Naive thymus-derived CD4-positive, alpha-beta T cell (primary cell): ENCODE measurements at places on chromosomes 7 and 10.

DNA sequence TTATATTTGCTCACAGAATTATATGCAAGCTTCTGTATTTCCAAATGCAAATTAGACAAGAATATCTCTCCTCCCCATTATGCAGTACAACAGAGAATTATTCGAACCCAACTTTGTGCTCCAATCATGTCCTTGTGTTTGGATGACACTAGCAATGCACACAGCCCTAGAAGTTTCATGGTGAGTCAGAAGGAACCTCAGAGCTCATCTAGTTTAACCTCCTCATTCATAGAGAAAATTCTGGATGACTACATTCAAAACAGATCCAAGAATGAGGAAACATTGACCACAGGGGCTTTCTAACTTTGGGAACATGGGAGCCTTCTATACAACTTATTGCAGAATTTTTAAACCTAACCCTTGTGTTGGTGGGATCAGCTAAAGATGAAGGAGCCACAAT, 12.8 kb upstream of the ARID5B start:
- DNase-seq, result no peak

DNA sequence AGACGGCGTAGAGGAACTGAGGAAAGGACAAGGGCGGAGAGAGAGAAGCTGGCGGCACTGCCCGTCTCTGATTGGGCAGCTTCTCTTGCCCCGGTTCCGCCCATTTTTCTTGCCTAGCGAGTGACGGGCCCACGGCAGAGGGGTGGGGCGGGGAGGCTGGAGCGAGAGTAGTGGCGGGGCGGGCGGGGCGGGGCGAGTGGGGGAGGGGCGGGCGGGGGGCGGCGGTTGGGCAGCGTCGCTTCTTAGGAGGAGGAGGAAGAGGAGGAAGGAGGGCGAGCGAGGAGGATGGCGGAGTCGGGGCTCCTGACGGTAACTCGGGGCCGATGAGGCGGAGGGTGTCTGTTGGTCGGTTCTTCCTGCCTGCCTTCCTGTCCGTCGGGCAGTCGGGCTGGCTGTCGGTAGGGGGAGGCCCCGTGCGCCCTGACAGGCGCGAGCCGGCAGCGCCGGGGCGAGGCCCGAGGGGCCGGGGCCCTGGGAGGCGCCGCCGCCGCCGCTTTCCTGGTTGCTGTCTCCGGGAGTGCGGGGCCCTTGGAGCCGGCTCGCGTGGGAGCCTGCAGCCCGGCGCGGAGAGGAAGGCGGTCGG, at the start of gene SHOC2:
SHOC2 (plus strand) TSS at position 256 of the 583 bp plus-strand sequence. CDS start 44,755 bp downstream, outside the sequence.
- no peak for DNase-seq

DNA sequence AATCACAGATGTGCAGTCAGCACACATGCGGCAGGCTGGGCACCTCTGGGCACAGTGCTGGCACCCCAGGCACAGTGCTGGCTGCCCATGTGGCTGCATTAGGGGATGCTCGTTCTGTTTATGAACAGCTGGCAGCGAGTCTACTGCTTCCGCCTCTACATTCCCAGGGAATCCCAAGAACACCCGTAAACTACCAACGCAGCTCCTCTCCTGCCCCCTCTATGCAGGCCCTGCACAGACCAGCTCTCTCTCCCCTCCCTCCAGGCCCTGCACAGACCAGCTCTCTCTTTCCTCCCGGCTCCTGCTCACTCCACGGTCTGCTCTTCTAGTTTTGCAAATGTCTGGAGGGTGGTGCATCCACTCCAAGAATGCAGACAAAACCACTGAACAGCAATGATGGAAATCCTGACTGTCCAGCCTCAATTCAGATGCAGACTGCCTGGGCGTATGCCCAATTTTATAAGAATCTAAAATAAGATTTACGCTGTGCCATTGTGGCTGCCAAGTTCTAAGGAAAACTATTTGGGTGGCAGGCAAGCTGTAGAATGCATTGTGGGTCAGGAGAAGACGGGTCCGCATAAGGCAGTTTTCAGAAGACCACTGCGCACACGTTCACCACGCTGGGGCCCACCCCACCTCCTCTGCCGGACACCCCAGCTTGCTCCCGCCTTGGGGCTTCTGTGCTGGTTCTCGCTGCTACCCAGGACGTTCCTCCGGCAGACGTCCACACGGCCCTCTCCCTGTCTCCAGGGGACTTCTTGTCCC, 234.6 kb downstream of the ZMYND11 start:
- DNase-seq, result no peak

- DNase-seq, result no peak
Observed at GRCh38 chr10:53140506-53140905, 367.9 kb upstream of the MBL2 start.

- DNase-seq, result no peak
Observed at GRCh38 chr10:85225311-85225710, 896.9 kb downstream of the CCSER2 start.

DNA sequence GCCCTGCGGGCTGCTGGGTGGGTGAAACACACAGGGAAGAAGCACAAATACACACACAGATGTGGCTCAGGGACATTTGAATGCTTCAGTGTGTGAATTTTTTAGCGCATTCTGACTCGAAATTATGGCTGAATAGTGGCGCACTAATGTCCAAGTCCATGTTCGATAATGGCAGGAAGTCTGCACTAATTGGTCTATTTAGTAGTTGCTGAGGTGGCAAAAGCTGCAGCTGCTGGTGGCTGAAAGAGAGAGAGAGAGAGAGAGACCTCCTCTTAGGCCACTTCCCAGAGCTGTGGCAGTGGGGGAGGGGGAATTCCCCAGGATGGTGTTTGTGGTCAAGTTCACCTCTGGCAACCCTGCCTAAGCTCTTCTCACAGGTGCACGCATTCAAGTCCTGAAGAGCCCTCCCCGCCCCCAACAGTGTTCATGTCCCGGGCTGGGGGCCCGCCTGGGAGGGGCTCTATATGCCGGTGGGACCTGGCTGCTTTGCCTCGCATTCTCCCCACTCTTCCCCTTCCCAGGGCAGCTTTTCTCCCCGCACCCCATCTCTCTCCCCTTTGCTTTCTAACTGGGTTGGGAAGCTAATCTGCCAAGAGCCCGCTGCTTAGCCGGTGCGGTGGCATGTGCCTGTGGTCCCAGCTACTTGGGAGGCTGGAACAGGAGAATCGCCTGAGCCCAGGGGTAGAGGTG, 6.0 kb upstream of the MNX1 start:
- no peak for DNase-seq

DNA sequence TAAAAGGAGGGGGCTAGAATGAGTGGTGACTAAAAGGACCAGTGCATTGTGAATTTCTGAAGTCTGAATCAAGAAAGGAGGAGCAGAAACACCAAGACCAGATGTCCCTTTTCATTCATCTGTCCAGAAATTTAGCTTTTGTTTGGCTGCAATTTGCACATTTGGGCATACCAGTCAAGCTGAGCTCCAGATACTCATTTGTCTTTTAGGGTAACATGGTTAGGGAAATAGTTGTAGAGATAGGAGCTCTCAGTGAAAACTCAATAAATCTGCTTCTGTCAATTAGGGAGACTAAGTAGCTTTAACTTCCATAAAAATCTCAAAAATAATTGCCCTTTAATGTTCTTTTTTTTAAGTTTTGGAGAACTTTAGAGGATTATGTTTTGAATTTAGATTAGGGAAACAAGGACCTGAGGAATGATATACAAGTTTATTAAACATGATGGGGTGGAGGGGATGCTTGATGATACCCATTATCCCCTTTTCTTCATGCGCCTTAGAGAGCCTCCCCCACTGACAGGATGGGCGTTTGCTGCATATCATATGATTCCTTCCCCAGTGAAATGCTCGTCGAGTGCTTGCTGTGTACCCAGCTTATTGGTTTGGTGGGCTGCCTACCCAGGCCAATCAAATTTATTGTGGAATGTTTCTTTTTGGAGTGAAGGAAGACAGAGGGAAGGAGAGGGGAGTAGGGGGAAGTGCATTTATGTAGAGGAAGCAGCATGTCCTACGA, 50.7 kb upstream of the RPA3 start:
- no peak for DNase-seq

DNA sequence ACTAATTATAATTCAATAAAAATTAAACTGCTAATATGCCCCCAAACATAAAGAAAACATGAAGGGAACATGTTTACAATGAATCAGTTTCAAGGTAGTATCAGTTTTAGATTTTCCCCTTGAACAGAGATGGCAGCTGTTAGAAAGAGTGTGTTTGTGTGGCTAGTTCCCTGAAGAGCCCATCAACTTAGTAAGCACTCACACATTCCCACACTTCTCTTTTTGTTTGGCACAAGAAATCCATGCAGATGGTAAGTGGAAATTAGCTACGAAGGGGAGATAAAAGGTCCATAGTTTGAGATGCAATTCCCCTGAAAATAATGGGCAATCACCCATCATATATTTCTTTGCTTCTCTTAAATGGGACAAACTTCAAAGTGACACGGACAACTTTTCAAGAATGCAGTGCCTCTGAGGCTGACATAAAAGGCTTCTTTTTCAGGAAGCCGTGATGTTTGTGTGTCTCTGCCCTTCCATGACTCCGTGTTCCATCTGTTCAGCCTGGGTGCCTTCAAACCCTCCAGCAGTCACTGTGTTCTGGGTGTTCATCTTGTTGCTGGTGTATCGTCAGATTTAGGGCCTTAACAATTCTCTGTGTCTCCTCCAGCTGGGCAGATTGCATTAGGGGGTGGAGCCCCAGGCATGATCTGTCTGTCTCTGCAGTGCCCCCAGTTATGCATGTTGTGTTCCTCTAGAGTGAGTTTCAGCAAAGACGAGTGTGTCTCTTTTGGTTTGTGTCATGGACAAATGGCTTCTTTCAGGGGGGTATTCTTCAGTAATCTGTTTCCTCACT, 259.5 kb upstream of the NPY start:
- no peak for DNase-seq

GRCh38 chr7:16741676-16742075, 11.9 kb upstream of the TSPAN13 start:
- DNase-seq, result no peak

- DNase-seq, result no peak
Observed at GRCh38 chr10:102645388-102645740, 1.1 kb downstream of the TRIM8 start.

- no peak for DNase-seq
Observed at GRCh38 chr10:133259602-133259989, 17.1 kb downstream of the ADAM8 start.

- no peak for DNase-seq
Observed at GRCh38 chr7:90167361-90167760, 13.1 kb downstream of the STEAP1 start.

DNA sequence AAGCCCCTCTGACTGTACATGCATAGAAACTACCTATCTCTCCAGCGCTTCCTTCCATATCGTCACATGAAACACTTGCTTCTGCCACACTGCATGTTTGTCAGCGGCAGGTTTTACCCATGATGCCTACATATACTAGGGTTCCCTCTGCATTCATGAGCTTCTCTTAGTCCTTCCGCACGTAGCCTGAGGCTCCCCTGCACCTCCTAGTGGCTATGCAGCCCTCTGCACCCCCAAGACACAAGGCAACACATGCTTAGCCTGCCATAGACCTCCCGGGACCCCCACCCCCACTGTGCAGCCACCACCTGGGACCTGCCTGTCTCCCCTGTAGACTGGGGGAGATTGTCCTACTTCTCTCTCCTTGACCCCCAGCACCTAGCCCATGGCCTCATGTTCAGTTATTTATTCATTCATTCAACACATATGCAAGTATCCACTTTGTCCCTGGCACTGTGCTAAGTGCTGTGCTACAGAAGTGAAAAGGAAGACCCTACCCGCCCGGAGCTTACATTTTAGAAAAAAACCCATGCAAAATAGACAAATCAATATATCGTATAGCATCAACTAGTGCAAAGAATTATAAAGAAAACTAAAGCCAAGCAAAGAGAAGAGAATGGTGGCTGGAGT, 23.5 kb downstream of the TMEM273 start:
- no peak for DNase-seq

- no peak for DNase-seq
Observed at GRCh38 chr7:11290863-11291262, 317.2 kb downstream of the PHF14 start.

GRCh38 chr10:79102498-79102874, 33.7 kb downstream of the ZMIZ1 start:
- DNase-seq, result no peak

GRCh38 chr7:74262639-74263398, 8.6 kb upstream of the RFC2 start:
- DNase-seq, result no peak

DNA sequence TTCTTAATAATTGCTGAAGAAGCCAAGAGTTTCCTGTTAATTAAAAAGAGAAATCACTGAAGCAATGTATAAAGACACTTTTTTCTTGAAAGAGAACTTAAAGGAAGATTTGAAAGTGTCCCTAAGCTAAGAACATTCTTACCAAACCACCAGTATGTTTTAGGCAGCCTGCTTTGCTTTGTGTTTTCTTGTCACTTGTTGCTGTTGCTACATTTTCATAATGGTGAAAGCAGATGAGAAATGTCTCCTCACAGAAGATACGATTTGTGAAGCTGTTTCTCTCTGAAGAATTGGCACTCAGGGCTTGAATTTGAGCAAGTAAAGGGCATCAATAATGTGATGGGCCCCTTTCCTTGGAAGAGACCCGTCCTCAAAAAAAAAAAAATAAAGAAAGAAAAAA, 30.9 kb downstream of the TCF7L2 start:
- no peak for DNase-seq

DNA sequence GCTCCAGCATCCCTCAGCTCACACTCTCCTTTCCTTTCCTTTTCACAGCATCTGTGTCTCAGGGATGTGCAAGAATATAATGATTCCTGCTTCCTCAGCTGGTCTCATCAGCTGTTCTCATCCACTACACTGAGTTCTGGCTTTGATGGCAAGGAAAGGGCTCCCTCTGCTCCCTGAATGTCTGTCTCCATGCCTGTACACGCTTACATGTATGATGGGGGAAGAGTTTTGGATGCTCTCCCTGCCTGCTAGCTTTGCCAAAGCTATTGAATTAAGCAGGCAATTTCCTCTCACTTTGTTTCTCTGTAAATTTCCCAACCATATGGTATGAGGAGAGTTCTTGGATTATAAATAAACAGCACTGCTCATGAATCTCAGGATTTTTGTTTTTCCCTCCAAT, 254.5 kb downstream of the SORCS3 start:
- no peak for DNase-seq

DNA sequence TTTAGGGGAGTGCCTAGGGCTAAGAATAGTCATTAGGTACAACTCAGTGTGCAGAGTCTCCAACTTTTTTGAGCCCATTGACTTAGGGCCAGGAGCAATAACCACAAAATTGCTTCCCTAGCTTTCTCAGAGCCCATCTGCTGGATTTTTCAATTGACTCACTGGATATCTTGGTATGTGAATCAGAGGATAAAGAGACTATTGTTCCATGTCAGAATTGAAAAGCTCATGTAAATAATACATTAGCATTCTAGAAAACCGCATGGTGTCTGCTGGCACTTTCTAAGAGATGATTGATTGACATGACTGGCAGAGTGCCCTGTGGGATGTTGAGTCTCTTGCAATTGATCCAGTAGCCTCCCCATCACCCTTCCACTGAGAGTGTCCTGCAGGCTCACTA, 246.2 kb downstream of the CCDC7 start:
- no peak for DNase-seq
